ENCODE measurements at places on chromosomes 6 and 20. TPM values are rescaled to one million over a fixed set of nuclear protein-coding genes. Genes with fewer than 3 reads are reported as not detected.
A peak's percentile ranks its signal among the peaks of the same experiment; 100 is the strongest.

DNA sequence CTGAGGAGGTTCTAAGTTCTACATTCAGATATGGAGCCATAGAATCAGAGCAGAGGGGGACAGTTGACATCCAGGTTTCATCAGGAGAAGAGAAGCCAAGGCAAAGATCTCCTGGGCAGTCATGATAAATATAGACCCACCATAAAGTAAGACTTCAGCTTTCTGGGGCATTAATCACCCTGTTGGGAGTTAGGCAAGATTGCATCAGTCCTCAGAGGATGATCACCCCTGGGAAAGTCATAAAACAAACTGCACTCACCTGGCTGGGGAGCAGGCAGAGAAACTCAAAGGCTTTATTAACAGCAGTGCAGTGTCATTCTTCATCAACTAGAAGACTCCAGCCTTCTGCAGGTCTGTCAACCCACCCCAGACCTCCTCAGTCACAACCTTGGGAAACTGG, 301.3 kb upstream of the JARID2 start:
- no peak for DNase-seq

GRCh38 chr6:21828704-21829103, 235.2 kb downstream of the SOX4 start:
- DNase-seq: no peak

DNA sequence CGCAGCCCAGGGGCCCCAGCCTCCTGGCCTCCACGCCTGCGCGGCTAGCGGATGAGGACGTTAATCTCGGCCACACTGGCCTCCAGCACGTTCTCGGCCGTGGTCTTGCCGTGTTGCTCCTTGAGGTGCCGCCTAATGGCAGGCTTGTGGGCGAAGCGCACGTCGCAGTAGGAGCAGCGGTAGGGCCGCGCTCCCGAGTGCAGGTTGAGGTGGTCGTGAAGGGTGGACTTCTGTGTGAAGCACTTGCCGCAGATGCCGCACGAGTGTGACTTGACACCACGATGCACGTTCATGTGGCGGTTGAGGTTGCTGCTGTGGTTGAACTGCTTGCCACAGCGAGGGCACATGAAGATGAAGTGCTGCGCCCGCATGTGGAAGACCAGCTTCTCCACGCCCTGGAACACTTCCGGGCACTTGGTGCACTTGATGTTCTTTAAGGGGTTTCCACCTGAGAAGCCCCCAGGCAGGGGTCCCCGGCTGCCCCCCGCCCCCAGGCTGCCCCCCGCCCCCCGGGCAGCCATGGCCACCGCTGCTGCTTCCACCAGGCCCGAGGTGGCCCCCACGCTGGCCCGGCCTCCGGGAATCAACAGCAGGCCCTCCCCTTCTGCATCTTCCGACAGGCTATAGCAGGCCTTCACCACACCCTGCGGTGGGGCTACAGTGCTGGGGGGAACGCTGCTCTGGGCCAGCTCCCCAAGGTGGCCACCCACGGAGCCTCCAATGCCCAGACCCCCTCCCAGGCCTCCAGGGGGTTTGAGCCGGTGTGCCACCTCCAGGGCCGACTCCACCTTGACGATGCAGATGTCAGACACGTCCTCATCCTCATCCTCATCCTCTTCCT, 1.8 kb downstream of the ZBTB12 start:
- DNase-seq: no peak

GRCh38 chr6:21970569-21971300, 326.1 kb downstream of the PRL start:
- DNase-seq: no peak

GRCh38 chr6:15400572-15401004, 154.7 kb downstream of the JARID2 start:
- no peak for DNase-seq

DNA sequence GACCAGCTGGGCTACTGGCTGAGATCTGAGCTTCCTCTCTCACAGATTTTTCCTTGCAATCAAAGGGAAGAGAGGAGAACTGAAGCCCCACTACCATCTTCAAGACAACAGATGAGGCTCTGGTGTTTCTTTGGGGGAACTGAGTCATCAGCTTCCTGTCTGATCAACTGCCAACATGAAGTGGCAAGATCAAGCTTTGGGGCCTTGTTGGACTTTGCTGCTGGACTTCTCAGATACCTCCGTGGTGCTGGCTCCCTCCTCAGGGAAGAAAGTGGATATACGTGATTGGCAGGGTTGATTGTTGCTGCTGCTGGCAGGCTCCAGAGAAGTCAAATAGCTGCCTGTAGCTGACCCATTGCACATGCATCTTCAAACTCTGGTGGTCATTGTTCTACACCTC, 3.6 kb upstream of the TOX2 start:
- DNase-seq: peak; percentile 38

- no peak for DNase-seq
Measured at GRCh38 chr20:44448753-44449546, 26.7 kb upstream of the TTPAL start.

GRCh38 chr6:16438718-16439591, 200.6 kb downstream of the GMPR start:
- DNase-seq: no peak

DNA sequence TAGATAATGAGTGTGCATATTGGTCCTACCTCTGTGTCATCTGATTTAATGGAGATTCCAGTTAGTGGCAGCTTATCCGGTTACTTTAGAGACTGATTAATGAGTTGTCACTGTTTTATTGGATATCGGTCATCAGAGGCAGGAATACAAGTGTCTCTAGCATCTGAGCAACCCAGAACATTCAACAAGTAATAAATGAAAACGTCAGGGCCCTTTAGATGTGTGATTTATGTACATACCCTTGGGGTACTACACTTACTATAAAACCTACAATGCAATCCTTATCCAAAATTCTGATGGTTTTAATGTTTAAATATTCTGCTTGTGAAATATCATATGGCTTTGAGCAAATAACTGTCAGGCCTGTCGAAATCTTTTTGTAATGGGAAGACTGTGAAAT, 1117.9 kb upstream of the FLRT3 start:
- DNase-seq: no peak

- no peak for DNase-seq
Measured at GRCh38 chr20:44809380-44810060, 826 bp downstream of the RIMS4 start.

- DNase-seq: no peak
Measured at GRCh38 chr6:33428224-33428965, 8.5 kb downstream of the SYNGAP1 start.

GRCh38 chr6:33672808-33673207, 38.7 kb downstream of the UQCC2 start:
- peak; percentile 73 for DNase-seq

- DNase-seq: no peak
Measured at GRCh38 chr6:71252410-71252809, 36.2 kb upstream of the OGFRL1 start.

The CAP2 gene
- total RNA-seq: 34.0 TPM

GRCh38 chr6:42175860-42176259, 2.7 kb downstream of the GUCA1A start:
- no peak for DNase-seq

The NFS1 gene
- 24.7 TPM for total RNA-seq

The CFAP61 gene
- not detected for total RNA-seq

Measured in SJSA1 (cell line).